Bronchial epithelial cell (primary cell): ENCODE measurements at places on chromosomes 3 and 15. TPM values are rescaled to one million over a fixed set of nuclear protein-coding genes. Genes with fewer than 3 reads are reported as not detected.

DNA sequence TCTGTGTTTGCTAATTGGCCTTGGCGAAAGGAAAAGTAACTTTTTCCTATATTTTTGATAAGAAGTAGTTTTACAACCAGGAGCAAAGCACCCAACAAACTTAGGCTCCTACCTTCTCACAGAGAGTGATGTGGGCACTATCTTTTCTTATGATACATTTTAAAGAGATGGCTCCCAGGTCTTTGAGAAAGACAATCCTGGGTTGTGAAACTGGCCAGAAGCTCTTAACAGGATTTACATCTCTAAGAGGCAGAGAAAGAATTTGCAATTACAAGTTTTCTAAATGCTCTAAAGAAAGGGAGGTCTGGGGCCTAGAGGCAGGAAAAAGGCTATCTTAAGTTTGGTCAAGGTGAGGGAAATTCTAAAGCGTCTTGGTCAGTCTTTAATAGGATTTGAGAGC, 609.7 kb downstream of the VGLL3 start:
- no peak for DNase-seq

DNA sequence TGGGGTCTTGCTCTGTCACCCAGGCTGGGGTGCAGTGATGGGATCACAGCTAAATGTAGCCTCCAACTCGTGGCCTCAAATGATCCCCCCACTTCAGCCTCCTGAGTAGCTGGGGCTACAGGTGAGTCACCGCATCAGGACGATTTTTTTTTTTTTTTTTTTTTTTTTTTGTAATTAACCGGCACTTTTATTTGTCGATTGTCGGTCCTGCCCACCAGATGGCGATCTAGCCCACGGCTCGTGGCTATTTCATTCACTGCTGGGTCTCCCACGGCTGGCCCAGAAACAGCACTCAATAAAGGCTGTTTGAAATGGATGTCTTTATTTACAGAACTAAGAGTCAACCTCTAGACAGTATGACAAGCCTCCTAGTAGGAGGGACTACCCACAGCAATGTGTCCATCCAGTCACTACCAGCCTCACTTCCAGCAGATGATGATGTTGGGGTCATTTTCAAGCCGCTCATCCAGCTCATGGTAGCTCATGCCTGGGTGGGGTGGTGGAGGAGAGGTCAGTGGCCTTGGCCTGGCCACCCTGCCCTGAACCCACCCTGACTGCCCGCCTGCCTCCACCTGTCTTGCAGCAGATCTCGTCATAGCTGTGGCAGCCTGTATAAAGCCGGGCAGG, 1.8 kb upstream of the ZMYND10 start:
- peak; percentile 64 for DNase-seq

Gene OR5H2
- total RNA-seq = not detected in 2 replicates

DNA sequence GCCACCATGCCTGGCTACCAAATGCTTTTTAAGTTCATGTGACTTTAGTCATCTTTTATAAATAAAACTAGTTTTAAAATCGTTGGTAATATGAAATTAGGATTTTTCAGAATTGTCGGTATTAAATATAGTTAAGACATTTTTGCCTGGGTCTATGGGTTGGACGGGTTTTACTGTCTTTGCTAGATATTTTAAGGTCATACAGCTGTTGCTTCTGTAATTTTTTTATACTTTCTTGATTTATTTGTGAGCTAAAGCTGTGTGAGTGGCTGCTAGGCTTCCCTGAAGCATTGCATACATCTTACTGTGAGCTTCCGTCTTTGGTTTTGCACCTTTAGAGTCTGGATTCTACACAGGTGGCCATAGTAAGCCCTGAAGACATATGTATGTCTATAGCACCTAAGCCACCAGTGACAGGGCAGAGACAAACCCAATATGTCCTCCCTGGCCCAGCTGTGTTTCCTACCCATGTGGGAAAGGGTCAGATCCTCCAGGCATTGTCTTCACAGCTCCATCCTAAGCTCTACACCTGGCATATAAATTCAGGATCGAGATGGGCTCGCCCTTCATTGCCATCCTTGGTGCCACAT, 16.6 kb upstream of the ZNF710 start:
- no peak for DNase-seq

Gene TUSC7
- total RNA-seq = not detected in 2 replicates

GRCh38 chr3:31013843-31014242, 119.4 kb upstream of the GADL1 start:
- no peak for DNase-seq

- no peak for DNase-seq
Measured at GRCh38 chr3:130345487-130346079, at the start of gene COL6A5. COL6A5 (plus strand) TSS chr3:130345672; CDS start chr3:130373639, 27,967 bp downstream.

DNA sequence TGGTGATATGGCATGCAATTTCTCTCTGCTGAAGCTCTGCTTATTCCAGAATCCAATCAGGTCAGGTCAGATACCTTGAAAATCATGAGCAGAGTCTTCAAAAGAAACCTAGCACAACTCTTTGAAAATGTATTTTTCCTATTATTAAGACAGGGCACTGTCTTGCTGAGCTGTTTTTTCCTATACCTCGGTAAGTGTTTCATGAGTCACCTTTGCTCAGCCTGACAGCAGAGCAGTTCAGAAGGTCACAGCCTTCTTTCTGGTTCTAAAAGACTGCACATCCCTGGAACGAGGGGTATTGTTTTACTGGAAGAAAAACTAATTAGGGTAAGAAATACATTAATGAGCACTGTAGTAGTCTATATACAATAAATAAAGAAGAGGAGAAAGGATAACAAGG, 422.0 kb downstream of the SOX2 start:
- peak; percentile 58 for DNase-seq

Gene GATA2
- under 0.01 TPM in 1 of 2 replicates, not detected in the other for total RNA-seq

DNA sequence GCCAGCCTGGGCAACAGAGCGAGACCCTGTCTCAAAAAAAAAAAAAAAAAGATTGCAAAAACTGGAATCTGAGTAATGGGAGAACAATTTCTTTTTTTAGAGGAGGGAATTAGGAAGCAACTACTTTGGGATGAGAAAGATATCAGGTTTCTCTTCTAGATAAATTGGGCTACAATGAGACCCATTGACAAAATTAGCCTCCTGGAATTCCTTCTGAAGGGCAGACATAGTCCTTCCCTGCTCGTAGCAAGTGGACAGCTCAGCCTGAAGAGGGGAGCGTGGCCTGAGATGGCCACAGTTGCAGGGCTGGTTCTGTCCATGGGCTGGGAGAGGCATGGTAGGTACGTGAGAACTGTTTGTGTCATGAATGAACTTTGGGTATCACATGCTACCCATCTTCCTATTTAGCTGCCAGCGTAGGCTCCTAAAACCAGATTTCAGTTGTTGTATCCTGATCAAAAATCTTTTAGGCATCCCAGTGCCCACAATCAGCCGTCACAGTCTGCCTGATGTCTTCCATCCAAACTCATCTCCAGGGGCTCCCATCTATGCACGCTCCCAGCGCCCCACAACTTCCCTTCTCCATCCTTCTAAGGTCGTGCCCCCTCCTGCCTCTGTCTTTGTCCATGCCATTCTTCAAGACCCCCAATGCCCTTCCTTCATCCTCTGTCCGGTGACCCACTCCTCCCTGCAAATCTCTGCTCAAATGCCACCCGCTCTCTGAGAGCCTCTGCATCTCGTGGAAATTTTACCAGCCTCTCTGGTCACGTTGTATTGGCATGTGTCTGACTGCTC, 92.0 kb upstream of the NR2E3 start:
- DNase-seq = no peak

DNA sequence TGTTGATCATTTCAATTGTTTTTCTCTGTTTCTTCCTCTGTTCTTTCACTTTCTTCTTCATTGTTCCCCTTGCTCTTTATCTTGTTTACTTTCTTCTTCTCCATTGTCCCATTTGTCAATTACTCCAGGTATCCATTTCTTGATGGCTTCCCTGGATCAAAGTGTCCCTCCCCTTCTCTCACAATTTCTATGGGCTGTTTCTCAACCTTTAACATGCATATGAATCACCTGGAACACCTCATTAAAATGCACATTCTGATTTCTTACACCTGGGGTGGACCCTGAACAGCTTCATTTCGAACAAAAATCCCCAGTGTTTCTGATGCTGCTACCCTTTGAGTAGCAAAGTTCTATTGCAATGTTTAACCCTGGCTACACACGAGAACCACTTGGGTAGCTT, 454.8 kb downstream of the EPHA6 start:
- no peak for DNase-seq

DNA sequence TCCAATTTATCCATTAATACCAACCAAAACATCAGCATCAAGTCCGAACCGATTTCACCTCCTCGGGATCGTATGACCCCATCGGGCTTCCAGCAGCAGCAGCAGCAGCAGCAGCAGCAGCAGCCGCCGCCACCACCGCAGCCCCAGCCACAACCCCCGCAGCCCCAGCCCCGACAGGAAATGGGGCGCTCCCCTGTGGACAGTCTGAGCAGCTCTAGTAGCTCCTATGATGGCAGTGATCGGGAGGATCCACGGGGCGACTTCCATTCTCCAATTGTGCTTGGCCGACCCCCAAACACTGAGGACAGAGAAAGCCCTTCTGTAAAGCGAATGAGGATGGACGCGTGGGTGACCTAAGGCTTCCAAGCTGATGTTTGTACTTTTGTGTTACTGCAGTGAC, 20.8 kb downstream of the LYSMD4 start:
- no peak for DNase-seq

DNA sequence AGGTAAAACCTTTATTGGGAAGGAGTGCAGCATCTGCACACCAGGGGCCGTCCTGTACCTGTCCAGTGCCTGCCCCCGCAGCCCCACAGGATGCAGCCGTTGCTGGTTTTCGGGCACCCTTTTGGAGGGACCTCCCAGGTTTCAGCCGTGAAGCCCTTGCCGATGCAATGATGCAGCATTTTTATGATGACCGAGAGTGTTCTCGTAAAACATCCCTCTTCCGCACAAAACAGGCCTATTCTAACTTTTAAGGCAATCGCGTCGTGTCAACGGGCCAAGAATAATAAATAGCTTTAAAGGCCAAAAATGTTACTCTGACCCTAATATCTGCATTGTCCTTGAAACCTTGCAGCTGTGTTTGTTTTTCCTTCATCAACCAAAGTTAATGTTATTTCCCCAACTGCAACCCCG, 126.1 kb downstream of the LRRK1 start:
- DNase-seq = no peak

DNA sequence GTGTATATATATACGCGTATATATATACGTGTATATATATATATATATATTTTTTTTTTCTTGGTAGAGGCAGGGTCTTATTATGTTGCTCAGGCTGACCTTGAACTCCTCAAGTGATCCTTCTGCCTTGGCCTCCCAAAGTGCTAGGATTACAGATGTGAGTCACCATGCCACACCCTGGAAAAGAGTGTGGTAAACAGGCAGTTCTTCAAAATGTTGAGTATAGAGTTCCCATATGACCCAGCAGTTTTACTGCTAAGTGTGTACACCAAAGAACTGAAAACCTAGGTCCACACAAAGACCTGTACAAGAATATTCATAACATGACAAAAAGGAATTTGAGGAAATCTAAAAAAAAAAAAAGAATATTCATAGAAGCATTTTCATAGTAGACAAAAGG, 71.8 kb upstream of the GCNT3 start:
- DNase-seq = peak; percentile 42

Gene TMC3
- not detected in 2 replicates for total RNA-seq

GRCh38 chr3:33419948-33420347, 20.3 kb downstream of the UBP1 start:
- no peak for DNase-seq
